ENCODE measurements at places on chromosomes 2 and 18. TPM values are rescaled to one million over a fixed set of nuclear protein-coding genes. Genes with fewer than 3 reads are reported as not detected.

DNA sequence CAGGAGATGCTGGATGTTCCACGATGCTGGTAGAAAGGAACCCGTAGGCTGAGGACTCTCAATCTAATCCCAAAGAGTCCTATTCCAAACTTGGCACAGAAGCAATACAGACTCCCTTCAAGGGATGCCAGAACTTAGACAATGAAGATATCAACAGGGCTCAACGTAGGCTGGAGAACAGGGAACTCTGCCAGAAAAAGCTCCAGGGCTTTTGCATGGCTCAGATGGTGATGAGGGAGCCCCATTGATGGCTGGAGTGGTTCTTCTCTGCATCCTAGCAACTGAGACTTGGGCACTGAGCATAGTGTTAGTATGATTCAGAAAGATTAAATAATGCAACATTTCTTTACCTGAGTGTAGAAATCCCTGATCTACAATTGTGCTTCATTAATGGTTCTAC lies 117.2 kb upstream of the NCK2 start:
- DNase-seq, result peak; percentile 26

- no peak for DNase-seq
Observed at GRCh38 chr2:24110660-24111303, 12.4 kb downstream of the PFN4 start.

DNA sequence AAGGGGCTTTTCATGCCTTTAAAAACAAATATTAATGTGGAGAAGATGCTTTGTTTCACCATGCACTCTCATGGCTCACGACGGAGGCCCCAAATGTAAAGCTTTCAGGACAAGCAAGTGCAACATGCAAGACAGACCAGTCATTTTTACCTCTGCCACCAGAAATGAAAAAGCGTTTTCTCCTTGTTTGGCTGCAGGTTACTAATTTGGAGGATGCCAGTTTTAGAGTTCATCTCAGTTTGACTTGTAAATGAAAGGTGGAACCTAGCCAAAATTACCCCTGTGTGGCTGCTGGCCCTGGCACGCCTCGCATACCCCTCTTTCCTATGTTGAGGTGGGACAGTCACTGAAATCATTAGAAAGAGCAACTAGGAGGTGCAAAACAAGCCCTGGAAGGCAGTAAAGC lies 138.6 kb downstream of the BCL2 start:
- DNase-seq, result no peak

- no peak for DNase-seq
Observed at GRCh38 chr2:98167916-98168315, 80.9 kb downstream of the VWA3B start.

- DNase-seq, result no peak
Observed at GRCh38 chr18:2417861-2418610, 153.3 kb downstream of the METTL4 start.

DNA sequence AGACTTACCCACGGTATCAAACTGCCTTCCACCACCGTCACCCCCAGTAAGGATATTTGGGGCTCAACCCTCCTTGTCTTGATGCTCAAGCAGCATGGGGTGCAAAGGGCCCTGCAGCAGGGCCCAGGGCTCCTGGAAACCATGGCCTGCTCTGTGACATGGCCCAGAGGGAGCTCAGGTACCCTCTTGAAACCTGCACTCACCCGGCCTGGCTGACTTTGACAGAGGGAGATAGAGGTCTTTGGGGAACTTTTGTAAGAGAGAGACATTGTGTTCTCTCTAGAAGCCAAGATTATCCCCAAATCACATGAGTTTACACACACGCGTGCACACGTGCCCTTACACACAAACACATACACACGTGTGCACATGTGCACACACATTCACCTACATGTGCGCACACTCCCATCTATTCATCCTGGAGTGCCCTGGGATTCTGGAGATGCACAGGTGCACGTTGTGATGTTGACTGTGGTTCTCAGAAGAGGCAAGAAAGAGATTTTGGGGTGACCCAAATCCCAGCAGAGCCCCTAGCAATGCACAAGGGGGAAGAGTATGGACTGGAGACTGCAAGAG lies 19.6 kb upstream of the KCNK3 start:
- no peak for DNase-seq

GRCh38 chr2:16522031-16522831 lies 143.4 kb downstream of the CYRIA start:
- DNase-seq, result no peak

- DNase-seq, result no peak
Observed at GRCh38 chr2:151280271-151280670, 9.2 kb downstream of the NMI start.

DNA sequence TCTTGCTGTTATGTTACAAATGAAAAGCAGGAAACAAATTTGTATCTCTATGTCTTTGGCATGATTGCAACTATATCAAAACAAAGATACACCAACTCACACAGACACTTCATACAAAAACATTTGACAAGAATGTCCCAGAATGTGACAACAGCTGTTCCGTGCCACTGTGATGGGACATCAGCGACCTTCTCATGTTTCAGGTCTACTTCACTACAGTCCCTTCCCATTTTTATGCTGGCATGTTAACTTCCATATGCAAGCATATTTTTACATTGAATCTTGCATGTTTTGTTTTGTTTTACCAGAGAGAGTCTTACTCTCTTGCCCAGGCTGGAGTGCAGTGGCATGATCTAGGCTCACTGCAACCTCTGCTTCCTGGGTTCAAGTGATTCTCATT lies 71.2 kb downstream of the STK25 start:
- no peak for DNase-seq

GRCh38 chr18:9787712-9788111 lies 79.6 kb downstream of the RAB31 start:
- DNase-seq, result no peak

DNA sequence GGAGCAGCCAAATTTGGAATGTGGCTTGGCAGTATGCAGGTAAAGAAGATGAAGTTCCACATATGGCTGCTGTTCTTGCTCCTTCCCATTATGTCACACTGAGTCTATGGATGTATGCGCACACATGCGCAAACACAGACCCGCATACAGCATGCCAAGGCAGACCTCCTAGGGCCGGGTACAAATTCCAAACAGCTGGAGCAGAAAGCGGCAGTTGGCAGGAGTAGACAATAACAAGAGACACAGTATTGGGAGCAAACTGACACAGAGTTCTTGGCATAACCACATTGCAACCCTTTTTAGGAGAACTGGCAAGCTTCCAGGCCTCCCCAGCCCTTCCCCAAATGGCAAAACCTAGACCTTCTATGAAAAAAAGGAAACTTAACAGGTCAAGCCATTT lies 268.9 kb downstream of the SP3 start:
- no peak for DNase-seq

DNA sequence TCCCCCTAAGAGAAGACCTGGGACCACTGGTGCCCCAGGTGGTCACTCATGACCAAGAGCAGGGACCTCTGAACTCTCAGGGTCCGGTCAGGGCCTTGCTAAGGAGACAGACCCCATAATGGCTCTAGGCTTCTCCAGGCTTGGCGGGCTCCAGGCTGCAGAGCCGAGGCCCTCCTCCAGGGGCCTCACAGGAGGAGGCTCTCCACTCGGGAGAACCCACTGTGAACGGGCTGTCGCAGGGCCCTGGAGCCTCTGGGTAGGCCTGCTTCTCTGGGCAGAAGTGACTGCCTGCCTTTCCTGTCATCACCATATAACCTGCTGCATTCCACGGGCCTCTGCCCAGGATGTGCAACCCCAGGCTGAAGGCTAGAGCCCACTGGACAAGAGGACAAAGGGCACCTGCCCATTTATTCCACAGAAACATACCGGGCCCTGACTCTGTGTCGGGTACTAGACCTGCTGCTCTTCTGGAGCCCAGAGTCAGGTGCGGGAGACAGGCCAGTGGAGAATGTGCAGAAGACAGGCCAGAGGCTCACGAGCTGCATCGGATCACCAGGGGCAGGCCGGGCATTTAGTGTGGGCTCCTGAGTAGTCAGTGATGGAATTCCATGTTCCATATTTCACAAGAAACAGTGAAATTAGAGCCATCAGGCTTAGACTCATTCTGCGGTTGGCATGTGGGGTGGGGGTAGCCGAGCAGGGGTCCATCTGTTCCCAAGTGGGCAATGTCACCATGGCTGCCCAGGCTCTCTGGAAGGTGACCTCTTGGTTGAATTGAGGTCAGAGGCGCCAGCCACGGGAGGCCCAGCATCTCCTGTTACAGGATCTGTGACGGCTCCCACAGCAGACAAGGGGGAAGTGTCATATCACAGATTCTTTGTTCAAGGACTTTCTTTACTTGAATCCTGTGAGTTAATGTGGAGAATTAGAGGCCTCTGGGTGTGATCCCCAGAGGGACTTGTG lies 220.8 kb downstream of the SH3RF3 start:
- no peak for DNase-seq

DNA sequence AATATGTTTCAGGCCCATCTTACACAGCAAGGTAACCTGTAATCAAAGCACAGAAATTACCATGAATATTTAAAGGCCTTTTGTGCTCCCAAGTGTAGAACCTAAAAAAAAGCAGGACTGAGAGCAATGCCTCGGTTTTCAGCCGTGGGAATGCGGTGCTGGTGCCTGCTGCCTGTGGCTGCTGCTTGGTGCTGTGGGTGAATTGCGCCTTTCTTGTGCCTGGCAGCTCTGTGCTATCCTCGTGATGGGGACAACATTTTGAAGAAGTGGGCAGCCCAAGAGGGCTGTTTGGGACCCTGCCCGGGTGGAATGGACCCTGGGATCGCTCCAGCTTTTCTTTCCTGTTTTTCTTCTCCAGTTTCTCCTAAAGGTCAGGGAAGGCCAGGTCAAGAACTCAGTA lies 91.2 kb downstream of the ASAP2 start:
- no peak for DNase-seq

- no peak for DNase-seq
Observed at GRCh38 chr2:171225302-171225980, 64.7 kb upstream of the TLK1 start.

DNA sequence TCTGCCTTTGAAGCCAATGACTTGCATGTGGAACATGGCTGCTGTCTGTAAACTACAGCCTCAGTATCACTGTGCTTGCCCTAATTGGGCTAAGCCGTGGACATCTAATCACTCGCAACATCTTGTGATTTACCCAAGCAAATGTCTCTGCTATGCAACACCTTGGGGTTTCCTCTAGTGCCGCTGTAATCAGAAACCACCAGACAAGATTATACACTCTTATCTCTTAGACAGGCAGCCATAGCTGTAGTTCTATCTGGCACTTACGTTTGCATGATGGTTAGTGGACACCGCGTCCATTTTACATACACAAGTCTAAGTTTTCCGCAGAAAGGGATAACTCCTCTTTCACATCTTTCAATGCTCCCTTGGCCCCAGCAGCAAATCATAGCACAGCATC lies 204.3 kb upstream of the CCDC68 start:
- no peak for DNase-seq

DNA sequence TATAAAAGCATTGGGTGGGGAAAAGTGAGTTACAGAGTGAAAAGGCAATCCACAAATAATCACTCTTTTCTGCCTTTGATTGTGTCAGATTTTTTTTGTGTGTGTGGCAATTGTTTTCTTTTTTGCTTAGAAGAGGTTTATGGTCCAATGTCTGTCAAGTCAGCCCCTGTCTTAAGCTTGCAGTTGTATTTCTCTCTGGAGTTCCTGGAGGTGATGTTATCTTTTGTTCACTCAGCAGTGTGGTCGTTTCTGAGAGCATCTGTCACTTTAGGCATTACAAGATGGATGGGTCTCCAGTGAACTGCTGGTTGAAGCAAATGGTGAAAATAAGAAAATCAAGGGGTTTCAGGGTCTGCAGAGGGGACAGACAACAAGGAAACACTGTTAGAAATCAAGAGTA lies 121.3 kb downstream of the GREB1L start:
- DNase-seq, result no peak

The AFF3 gene
- 56.7 TPM for total RNA-seq

The LDAH gene
- total RNA-seq, result 17.1 TPM

The COL4A3 gene
- under 0.01 TPM for total RNA-seq

The CFAP221 gene
- total RNA-seq, result 7.3 TPM

The FASTKD1 gene
- total RNA-seq, result 110 TPM
